Naive thymus-derived CD8-positive, alpha-beta T cell (primary cell): ENCODE measurements at places on chromosomes 2 and 18.
A peak's percentile ranks its signal among the peaks of the same experiment; 100 is the strongest.

DNA sequence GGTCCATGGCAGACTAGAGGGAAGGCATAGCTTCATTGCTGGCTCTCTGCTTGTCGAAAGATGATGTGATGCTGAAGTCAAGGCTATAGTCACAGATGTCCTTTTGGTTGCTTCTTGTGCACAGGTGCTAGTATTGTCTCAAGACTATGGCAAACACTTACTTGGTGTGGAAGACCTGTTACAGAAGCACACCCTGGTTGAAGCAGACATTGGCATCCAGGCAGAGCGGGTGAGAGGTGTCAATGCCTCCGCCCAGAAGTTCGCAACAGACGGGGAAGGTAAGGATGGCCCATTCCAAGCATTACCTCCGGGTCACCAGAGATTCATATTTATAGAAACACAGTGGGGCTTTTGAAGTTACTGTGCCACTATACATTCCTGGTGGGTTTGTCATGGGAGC lies 95.5 kb upstream of the EML6 start:
- DNase-seq: no peak

DNA sequence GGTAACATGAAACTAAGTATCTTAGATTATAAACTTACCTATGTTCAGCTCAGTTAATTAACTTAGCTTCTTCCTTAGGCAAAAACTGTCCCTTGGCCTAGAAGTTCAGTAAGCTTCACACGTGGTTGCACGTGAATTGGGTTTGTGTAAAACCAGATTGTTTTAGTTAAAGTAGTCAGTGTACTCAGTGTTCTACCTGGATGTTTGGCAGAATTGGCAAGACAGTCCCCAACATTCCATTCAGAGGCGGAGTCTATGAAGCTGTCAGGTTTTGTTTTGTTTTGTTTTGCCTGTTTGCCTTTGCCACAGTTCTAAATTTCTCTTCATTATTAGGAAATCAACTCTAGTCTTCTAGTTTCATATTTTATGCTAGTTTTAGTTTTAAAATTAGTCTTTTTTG lies 105.3 kb upstream of the ZEB2 start:
- no peak for DNase-seq

- DNase-seq: no peak
These were observed 1.4 kb upstream of the SLC20A1 start for GRCh38 chr2:112644155-112644932.

- DNase-seq: no peak
These were observed 315.5 kb downstream of the CELF4 start for GRCh38 chr18:37249895-37250618.

DNA sequence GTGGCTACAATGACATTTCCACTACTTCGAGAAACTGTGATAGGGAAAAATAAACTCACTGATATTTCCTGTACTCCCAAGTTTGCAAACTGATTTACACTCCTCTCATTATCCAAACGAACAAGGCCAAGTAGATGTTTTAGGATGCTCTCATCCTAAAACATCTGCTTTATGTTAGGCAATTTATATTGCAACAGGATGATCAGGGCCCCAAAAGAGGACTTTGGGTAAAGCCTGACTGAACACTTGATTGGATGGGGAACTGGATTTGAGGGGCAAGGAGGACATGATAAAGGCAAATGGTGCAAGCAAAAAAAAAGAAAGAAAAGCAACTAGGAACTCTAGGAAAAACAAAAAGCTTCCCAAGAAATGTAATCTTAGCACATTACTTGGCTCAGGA lies 2.1 kb upstream of the HES6 start:
- DNase-seq: no peak

DNA sequence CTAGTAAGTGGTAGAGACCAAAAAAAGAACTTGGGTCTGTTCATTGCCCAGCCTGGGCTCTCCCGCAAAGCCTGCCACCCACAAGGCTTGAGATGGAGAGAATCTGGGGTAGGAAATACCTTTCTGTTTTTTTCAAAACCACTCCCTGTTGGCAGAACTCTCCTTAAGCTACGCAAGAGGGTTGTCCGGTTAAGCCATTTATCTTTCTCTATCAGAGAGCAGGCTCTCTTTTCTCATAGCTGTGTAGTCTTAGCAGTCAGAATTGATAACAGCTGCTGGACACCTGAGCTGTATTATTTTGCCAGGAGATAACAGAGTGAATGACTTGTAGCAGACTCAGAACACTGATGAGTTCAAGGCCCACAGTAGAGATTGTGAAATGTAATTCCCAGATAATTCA lies 1088.1 kb downstream of the TSN start:
- DNase-seq: no peak

DNA sequence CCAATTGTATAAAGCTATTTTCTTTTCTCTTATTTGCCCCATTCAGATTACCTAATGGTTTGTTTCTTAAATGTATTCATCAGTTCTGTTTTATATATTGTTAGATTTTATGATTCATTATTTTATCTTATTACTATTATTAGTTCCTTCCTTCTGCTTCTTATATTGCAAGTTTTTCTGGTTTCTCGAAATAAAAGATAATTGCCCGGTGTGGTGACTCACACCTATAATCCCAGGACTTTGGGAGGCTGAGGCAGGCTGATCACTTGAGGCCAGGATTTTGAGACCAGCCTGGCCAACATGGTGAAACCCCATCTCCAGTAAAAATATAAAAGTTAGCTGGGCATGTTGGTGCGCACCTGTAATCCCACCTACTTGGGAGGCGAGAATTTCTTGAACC lies 37.8 kb downstream of the ANTXR1 start:
- DNase-seq: no peak

DNA sequence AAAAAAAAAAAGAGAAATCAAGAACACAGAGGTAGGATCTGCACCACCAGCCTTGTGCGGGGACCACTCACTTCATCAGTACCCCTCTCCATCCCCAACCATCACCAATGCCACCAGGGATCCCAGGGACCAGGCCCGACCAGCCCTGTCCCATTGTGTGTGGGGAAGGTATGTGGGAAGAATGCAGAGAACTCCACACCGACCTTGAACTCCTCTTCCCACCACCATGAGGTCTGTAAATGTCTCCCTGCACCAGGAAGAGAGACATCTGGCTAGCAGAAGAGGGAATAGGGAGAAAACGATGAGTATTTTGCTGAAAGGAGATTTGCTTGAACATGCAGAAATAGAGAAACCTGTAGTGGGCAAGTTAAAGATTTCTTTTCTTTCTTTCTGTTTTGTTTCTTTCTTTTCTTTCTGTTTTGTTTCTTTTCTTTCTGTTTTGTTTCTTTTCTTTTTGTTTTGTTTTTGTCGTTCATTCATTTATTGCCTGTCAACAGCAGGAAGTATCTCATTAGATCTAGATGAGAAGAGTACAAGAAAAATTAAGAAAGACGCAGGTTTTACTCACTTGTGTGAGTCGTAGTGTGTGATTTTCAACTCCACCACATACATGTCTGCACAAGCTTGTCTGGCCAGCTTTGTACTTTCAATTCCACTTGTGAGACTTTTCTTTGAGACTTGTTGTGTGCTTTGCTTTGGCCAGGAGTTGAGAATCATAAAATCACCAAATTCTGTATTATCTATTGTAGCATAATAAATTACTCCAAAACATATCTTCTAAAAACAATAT lies 179.8 kb upstream of the HAAO start:
- DNase-seq: no peak

DNA sequence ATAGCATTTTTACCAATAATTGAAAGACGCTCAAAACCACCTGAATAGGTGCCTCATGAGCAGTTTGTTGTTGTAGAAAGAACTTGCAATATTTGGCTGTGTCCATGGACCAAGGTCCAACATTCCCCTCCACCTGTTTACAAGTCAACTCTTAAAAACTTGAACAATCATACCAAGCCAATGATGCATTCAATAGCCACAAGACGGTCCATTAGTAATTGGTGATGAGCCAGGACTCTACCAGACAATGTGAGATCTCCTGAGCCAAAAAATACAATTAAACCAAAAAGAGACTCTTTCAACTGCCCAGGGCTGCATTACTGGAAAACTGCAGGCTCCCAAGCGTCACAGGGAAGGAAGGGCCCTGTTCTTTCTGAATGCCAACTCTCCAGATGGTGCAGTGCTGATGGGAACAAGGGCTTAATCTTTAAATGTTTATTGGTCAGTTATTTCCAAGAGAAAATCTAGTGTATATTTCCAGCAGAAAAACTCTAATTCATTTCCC lies 118.8 kb upstream of the EPB41L3 start:
- no peak for DNase-seq

DNA sequence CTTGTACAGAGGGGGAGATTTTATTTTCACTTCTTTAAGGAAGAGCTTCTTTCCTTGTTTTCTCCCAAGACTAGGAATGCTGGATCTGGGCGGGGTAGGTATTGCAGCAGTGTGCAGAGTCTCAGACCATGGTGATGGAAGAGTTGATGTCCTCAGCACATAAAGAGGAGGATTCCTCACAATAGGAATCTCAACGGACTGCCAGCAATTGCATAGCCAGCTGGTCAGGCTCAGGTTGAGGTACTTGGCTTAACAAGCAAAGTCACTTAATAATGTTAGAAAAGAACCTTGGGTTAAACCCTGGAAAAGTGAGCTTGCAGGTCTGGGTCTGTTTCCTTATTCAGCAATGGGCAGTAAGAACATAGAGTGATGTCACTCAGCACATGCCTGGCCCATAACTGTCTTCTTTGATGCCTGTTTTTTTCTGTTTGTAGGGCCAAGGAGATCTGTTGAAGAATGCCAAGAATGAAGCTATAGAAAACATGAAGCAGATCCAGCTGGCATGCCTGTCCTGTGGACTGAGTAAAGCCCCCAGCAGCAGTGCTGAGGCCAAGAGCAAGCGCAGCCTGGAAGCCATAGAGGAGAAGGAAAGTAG lies 342.1 kb downstream of the PLCL1 start:
- no peak for DNase-seq

GRCh38 chr18:46481048-46481846 lies 175.8 kb downstream of the LOXHD1 start:
- DNase-seq: peak; percentile 58

GRCh38 chr18:5294457-5295230 lies 882 bp downstream of the ZBTB14 start:
- DNase-seq: peak; percentile 45

- no peak for DNase-seq
These were observed 24.3 kb downstream of the ADD2 start for GRCh38 chr2:70743677-70744076.

- no peak for DNase-seq
These were observed 17.1 kb upstream of the FABP1 start for GRCh38 chr2:88144914-88145497.

GRCh38 chr2:183349091-183349490 lies 224.8 kb downstream of the NUP35 start:
- no peak for DNase-seq

DNA sequence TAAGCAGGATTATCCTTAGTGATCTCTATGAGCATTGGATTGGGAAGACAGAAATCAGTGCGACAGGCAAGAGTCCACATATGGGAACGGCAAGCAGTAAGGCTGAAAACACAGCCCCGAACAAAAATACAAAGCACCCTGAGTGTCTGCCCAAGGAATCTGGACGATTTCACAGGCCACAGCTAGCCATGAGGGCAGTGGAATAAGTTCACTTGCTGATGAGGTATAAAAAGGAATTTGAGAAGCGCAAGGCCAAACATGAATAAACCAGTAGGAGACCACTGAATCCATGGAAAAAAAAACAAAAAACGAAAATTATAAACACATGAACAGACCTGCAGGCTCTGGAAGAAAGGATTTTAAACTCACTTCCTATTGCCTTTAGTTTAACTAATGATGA lies 24.3 kb downstream of the WDSUB1 start:
- DNase-seq: no peak

DNA sequence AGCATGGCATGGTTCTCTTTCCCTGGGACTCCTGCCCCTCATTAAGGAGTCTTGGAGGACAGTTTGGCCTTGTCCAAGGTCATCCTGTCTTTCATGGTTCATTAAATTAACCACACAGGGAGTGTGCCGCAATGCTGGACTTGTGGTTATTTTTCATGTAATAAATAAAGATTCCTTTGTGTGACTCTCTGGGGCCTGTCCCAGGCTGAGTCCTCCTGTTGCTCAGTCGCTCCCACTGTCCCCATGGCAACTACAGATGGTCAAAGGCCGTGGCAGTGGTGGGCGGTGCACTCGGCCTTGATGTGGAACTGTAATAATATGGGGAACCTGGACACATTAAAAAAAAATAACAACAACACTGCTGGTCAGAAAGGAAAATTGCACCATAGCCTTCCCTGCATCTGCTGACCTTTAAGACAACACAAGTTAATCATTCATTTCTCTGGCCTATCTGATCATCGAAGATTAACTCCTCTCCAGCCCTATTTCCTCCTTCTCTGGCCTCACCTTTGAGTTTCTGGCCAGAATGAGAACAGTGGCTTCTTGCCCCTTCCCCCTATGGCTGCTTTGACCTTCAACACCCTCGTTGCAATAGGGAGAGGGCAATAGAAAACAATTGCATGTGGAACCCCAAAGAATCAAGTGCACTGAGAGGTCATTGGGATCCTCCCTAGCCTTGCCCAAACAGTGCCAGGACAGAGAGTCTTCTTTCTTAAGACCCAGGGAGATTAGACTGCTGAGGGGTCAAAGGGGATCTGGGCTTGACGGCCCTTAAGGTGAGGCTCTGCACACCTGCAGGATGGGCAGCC lies 44.7 kb downstream of the PSD4 start:
- no peak for DNase-seq

DNA sequence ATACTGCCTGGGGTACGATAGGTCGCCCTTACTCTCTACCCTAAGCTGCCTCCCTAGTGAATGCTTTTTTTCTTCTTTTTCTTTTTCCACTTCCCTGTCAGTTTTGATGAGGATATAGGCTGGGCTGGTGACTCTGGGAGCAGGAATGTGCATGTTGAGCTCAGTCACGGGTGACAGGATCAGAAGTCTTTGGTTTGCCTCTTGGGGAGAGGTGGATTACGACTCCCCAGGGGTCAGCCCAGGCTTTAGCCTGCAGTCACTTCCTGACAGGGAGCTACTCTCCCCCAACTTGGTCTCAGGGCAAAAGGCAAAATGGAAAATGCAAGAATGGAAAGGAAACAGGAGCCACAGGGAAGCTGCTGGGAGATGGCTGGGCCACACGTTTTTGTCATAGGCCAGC lies 57.3 kb downstream of the THNSL2 start:
- DNase-seq: no peak

GRCh38 chr2:45905632-45905958 lies 254.1 kb downstream of the PRKCE start:
- DNase-seq: no peak

GRCh38 chr18:13452871-13453680 lies 234.5 kb downstream of the LDLRAD4 start:
- no peak for DNase-seq
